LNCaP clone FGC (cell line): ENCODE measurements at places on chromosomes 6 and 20.

DNA sequence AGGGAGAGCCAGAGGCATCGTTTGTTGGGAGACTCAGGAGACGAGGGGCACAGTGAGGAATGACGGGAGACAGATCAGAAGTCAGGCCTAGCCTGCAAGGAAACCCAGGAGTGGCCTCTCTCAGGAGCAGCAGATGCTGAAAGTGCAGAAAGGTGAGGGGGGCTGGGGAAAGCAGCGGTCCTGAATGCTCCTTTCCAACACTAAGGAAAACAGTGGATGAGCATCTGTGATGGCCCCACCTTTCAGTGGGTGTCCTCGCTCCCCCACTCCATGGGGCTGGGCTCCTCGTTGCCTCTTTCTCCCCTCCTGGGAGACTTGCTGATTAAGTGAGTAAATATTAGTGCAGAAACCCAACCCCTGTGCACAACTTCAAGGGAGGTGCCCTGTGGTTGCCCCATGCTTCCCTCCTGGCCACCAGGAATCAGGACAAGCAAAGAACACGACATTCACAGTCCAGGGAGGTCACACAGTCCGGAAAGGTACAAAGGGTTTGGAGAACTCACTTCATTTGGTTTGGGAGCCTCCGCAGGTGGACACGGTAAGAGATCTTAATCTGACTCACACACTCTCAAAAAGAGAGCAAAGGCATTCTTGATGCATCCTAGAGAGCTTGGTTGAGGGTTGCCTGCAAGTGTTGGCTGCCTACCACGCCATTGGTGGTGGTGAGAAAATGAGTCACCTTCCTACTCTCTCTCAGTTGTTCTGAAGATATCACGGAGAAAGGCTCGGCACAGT, 9.7 kb upstream of the BPIFB1 start:
- no peak for DNase-seq

- DNase-seq, result no peak
Measured at GRCh38 chr20:8151372-8151771, 19.3 kb downstream of the PLCB1 start.

- no peak for DNase-seq
Measured at GRCh38 chr6:114033606-114034005, 62.7 kb upstream of the HDAC2 start.

- no peak for DNase-seq
Measured at GRCh38 chr6:113596387-113597230, 260.5 kb upstream of the MARCKS start.

GRCh38 chr6:30542915-30543314, 13.4 kb downstream of the GNL1 start:
- DNase-seq, result no peak

DNA sequence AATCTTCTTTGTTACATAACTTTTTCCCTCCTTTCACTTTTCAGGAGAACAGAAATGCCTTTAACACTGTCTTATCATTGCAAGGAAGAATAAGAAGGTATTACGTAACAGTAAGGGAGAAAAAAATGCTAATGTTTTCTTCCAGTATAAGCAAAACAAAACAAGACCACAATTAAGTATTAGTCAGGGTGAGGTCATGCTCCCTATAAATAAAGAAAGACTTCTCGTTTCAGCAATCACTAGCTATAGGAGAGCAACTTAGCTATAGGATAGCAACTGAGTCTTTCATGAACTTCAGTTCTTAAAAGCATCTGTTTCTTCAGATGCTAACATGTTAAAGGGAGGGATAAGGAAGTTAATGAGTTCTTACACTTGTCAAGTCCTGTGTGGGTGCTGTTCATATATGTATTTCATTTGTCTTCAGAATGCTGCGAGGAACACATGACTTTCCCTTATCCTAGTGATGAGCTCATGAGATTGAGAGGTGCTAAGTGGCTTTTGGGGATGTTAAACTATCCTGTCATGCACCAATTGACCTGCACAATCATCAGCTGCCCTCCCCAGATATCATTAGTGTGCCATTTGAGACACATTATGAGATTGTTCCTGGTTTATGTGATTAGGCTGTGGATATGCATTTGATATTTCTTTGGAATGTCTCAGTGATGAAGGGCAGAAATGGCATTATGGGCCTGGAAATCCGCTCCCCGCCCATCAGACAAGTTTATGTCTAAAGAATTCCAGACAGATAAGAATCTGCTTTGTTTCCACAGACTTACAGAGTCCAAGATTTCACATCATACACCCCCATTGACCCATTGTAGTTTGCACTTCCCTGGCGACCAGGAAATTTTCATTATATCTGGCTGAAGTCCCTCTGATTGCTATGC, 37.5 kb downstream of the LAMA4 start:
- no peak for DNase-seq

DNA sequence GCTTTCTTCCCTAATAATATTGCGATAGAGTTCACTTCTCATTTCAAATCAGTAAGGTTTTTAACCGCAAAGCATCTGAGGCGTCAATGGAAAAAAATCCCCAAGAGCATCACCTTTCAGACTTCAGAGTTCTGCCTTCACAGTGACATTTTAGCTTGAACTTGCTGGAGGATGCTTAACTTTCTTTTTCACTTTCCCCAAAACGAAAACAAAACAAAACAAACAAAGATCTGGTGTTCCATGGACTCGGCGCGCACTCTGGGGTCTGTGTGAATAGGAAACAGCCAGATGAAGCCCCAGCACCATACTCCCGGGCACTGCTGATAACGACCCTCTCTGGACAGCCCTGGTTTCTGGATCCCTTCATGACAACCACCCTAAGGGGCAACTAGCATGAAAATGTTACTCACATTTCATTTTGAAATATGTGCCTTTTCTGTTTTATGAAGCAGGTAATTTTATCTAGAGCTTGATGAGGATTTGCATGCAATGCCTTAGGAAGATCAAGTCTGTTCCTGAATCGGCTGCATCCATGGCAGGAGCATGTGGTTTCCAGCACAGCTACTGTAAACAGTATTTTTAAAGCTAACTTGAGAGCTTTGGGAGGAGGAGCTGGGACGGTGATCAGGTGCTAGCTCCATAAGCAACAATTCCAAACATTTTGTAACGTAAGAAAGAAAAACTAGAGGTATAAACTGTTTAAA, 44.5 kb downstream of the RAMACL start:
- DNase-seq, result no peak

GRCh38 chr6:81750200-81750599, 2.3 kb downstream of the TENT5A start:
- no peak for DNase-seq

- DNase-seq, result no peak
Measured at GRCh38 chr6:111782192-111782809, 91.0 kb downstream of the FYN start.

DNA sequence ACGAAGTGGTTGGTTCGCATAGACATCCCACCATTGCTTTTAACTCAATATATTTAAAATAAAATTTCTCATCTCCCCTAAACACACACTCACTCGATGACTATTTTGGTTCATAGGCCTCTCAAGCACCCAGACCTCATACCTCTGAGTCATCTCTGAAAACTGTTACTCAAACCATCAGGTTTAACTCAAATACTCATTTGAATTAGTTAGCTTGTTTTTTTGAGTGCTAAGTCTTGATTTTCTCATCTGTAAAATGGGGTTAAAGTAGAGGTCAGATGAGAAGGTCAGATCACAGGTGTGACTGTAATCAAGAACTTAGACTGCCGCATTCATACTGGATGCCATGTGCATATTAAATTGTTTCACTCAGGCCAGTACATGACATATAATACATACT, 243.9 kb upstream of the TENT5A start:
- DNase-seq, result no peak

GRCh38 chr6:127972815-127973214, 72.0 kb upstream of the THEMIS start:
- DNase-seq, result no peak

DNA sequence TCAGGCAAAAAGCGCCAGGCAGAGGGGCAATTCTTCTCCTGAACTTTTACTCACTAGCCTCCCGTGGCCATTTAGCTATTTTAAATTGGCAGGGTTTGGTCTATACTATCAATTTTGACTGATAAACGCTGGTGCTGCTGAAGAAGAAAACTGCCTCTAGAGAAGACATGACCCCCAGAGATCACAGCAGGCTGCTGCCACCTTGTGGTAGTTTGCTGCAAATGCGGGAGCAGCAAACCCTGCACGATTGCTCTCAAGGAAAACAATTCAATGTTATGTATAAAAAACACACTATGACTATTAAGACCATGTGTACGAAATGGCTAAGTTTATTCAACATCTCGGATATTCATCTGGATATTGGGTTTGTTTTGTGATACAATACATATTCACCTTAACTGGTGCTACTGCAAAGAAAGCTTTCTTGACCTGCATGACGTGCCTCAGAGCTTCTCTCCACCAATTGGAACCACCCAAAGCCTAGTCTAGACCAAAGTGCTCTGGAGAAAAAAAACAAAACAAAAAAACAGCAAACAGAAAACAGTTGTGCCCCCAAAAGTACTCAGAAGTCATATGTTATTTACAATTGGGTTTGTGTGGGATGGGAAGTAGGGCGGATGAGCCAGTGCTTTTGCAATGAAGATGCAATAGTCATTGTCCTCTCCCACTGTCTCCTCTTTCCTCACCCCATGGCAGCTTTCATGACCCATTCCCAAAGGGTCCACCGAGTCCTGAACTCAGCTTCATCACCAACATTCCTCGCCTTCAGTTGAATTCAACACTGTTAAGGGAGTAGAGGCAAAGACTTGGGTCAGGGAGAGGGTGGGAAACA, 19.6 kb upstream of the IL17F start:
- peak; percentile 19 for DNase-seq

DNA sequence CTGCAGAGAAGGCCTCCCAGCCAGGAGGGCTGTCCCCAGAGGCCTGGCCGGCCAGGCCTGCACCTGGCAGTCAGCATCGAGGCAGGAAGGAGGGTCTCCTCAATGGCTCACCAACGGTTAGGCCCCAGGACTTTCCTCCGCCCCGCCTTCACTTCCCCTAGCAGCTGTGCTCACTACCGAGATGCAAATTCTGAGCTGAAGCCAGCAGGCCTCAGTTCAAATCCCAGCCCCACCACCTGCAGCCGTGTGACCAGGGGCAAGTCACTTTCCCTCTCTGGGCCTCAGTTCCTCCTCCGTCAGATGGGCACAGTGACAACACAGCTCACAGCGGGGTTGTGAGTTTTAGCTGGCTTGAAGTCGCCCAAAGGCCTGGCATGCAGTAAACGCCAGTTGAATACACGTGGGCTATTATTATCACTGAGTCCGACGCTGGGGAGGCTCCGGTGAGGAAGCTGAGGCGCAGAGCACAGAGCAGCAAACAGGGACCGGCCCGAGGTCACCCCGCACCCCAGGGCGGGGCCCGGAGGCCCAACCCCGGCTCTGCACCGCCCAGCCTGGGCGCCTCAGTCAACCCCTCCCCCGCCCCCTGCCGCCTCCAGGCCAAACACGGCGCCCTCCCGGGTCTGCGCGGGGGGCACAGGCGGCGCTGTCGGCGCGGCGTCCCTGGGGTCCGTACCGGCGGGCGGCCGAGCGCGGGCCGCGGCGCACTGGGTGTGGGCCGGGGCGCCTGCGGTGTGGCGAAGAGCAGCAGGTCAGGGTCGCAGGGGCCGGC, 671 bp downstream of the E2F1 start:
- no peak for DNase-seq

GRCh38 chr20:63119963-63120807, 95.7 kb downstream of the YTHDF1 start:
- DNase-seq, result no peak
